ENCODE measurements at places on chromosomes 5 and 9.

GRCh38 chr9:120914953-120915352, 11.6 kb downstream of the TRAF1 start:
- no peak for DNase-seq

- DNase-seq, result no peak
Measured at GRCh38 chr5:99061299-99061698, 132.5 kb upstream of the CHD1 start.

GRCh38 chr5:36374266-36374862, 72.7 kb upstream of the RANBP3L start:
- DNase-seq, result peak; percentile 82

GRCh38 chr5:179624841-179625271, 1.4 kb upstream of the HNRNPH1 start:
- no peak for DNase-seq

DNA sequence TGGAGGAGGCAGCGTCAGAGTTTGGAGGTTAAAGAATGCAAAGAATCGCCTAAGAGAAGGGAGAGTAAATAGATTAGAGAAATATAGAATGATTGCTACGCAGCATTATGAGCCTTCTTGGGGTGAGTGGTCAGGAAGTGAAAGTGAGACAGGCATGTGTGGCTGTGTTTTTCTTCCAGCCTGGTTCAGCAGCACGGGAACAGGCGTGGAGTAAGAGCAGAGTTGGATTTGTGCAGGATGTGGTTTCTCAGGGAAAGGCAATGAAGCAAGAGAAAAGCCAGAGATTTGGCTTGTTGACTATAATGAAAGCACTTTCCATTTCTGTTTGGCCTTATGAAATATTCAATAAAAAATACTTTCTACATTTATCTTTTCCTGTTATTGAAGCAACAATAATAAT, 34.3 kb upstream of the FRMD3 start:
- no peak for DNase-seq

DNA sequence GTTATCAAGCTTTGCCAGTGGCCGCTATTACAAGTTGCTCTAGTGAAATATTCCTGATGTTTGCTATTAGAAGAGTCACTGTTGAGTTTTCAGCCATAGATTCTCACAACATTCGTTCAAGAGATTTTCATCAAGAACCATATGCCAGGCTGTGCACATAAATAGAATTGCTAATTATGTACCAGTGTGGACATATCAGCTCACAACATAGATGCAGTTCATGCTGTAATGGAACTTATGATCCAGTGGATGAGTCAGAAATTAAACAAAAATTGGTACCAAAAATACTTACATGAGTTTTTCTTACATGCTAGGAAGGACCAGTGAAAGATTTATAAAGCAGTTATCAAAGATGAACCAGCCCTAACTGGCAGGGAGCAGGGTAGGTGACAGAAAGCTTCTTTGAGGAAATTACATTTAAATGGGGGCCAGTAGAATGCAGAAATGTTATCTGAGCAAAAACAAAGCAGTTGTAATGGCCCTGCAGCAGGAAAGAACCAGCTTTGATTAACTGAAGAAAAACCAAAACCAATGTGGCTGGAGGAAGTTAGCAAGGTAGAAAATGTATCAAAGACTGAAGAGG, 404.2 kb downstream of the DNAH5 start:
- DNase-seq, result no peak

- DNase-seq, result no peak
Measured at GRCh38 chr9:79447762-79448161, 124.0 kb upstream of the TLE4 start.

- no peak for DNase-seq
Measured at GRCh38 chr9:8384091-8384490, 584.5 kb upstream of the DMAC1 start.

DNA sequence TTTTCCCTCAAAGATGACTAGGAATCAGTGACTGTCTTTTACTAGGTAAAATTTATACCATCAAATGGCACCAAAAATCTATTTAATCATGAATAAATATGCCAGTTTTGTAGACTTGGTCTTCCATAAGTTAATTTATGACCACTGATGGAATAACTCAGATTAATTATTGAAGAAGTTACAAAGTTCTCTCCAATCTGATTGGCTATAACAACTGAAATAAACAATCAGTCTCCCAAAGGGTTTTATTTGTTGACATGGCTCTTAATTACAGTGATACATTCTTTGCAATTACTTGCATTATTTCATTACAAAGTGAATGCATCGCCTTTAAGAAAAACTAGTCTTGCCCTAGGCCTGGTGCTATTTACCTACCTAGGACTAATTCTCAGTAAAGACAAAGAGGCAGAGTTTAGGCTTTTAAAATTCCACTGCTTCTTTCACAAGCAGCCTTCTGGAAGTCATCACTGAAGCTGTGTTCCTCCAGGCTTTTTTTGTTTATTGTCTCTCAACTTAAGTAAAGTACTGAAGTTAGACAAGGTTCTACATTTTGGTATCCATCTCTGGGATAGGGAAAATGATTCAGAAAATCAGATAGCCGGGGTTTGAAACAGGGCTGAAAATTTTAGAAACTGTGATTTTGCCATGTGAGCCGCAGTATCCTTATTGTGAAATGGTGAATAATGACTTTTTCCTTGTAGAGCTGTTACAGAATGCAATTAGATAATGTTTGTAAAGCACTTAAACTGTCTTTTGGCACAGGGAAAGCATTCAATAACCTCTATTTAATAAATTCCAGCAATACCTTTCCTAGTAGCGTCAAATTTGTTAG, 2.5 kb downstream of the STOM start:
- no peak for DNase-seq

GRCh38 chr5:54537725-54538124, 20.2 kb downstream of the SNX18 start:
- no peak for DNase-seq

DNA sequence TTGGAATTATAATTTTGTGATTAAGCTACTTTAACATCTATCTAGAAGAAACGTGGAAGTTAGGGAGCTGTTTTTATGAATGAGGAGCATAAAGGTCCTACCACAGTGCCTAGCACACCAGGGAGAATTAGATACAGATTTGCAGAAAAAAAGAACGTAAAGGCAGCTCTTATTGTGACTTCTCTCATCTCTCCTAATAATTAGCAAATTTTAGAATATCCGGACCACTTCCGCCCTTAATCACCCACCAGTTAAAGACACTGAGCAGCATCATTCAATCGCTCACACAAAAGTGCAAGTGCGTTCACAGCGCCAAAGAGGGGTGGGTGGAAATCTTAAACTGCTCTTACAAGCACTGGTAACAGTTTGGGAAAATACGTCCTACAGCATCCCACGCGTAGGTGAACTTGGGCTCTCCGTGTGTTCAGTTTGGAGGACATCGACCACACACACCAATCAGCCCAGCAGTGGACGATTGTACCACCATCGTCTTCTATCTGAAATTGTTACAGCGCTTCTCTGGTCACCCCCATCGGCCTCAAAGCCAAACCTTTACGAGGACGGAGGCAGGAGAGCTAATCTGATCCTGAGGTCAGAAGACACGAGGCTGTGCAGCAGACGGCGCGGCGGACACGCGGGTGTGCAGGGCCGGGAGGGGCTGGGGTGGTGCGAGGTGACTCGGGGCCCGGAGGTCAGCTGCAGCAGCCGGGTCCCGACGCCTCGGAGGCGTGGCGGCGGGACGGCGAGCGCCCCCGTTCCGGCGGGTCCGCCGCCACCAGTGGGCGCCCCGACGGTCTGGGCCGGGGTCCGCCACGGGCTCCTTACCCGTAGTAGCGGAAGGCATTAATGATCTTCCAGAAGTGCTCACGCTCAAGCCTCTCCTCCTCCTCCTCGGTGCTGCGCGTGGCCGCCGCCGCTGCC, 646 bp downstream of the CARNMT1 start:
- DNase-seq, result peak; percentile 32

- no peak for DNase-seq
Measured at GRCh38 chr5:172766287-172767108, 4.5 kb downstream of the DUSP1 start.

DNA sequence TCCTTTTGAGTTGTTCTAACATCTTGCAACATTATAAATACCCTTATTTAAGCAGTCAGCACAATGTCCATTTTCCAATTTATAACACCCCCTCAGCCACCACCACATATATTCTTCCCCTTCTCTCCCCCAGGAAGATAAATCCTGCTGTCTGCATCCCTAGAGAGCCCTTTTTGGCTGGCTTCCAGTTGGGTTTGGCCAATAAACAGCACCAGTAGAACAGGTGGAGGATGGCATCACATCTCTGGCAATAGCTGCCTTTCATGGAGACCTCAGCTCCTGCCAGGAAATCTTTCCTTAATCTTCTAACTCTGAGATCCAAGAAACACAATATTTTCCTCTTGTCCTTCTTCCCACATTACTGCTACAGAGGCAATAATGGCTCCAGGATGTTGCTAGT, 53.7 kb downstream of the TRIM36 start:
- DNase-seq, result no peak

DNA sequence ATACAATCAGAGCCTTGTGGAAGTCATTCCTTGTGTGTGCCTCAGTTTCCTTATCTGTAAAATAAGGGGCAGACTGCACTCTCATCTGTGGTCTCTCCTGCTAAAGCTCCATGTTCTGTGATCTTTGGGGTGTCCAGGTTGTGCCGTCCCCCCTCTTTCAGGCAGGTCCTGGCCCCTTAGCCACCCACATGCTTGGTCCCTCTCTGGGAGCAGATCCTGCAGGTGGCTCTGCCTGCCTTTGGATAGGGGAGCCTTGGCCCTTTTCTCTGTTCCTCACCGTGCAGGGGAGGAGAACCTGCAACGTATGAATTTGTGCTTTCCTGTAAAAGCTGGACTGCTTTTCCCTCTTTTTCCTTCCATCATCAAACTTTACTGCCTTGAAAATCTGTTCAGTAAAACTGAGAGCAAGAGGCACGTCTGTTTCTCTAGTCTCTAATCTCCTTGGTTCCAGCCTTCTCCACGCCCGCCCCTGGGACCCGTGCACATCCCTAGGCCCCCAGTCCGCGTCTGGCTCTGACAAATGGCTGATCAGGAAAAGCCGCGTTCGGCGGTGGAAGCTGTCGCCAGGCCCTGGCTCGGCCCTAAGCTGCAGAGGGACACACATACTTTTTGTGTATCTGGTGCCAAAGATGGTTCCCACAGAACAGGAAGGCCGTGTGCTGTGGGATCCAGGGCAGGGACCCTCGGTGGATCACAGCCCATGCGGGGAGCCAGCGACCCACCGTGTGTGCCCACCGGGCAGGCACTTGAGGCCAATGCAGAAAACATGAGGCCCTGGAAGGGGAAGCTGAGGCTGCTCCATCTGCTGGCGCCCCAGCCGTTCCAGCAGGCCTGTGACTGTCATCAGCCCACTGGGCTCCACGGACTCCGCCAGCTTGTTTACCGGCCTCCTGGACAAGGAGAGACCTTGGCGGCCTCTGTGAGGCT, 43.4 kb upstream of the COL5A1 start:
- DNase-seq, result no peak

DNA sequence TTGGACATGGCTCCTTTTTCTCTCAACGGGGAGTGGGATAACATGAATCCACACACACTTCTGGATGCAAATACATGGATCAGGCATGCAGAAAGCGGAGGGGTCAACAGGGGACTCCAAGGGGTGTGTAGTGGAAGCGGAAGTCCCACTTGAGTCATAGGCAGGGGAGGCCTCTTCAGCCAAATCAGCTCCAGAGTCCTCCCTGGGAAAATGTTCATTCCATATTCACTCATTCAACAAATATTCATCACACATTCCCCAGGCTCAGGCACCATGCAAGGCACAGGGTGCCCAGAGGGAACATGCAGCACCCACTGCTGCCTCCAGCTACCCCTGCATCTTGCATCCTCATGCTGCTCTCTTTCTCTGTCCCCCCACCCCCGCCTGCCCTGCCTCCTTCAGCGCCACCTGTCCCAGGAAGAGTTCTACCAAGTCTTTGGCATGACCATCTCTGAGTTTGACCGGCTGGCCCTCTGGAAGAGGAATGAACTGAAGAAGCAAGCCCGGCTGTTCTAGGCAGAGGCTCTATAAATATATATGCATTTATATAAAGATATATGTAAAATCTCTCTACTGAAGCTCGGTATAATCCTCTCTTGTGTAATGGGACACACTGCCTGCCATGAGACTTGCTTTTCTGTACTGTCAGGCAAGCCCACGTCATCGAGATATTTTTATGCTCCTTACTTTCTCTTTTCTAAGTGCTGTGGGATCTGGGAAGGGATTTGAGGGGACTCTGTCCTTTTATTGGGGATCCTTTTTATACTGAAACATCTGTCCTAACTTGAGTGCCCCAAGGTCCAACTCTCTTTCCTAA, 13.6 kb upstream of the AFAP1L1 start:
- peak; percentile 73 for DNase-seq
